ENCODE measurements at places on chromosomes 4 and X.

- DNase-seq = no peak
Observed at GRCh38 chrX:45889471-45889870, 655.8 kb downstream of the ZNF674 start.

DNA sequence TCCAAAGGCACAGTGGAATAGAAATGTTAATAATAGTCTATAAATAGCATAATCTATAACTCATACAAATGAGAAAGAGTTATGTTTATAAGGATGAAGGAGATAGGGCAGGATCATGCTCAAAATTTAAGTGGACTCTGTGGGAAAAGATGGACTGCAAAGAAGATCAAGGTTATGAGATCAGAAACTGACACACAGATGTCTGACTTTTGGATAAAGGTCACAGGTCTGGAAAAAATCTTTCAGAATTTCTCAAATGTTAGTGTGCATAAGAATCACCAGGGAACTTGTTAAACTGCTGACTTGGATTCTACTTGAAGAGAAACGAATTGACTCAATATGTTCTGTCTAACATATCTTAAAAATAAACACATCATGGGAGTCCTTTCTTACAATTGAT lies 104.1 kb downstream of the FSTL5 start:
- DNase-seq = no peak

GRCh38 chr4:41749631-41750039 lies 1.1 kb upstream of the PHOX2B start:
- no peak for DNase-seq

GRCh38 chr4:2968381-2968780 lies 5.0 kb downstream of the GRK4 start:
- peak; percentile 68 for DNase-seq

DNA sequence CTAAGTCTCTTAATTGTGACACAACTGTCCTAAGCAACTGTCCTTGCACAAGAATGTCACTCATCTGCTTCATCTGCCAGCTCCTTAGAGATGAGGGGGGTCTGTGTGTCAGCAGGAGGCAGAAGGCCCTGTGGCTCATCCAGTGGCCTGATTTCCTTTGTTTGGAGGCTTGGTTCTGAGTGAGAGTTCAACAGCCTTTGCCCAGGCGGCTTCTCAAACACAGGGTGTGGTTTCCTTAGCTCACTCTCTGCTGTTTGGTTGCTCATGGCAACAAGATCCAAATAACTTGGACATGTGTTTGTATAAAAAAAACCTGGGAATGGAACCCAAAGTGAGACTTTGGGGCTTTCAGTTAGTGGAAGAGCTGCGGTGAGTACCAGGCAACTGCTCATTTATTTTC lies 46.6 kb downstream of the MAP7D3 start:
- peak; percentile 68 for DNase-seq

- no peak for DNase-seq
Observed at GRCh38 chr4:38153387-38153760, 193.2 kb downstream of the PTTG2 start.

GRCh38 chrX:143466130-143466529 lies 51.1 kb downstream of the SPANXN3 start:
- DNase-seq = no peak

DNA sequence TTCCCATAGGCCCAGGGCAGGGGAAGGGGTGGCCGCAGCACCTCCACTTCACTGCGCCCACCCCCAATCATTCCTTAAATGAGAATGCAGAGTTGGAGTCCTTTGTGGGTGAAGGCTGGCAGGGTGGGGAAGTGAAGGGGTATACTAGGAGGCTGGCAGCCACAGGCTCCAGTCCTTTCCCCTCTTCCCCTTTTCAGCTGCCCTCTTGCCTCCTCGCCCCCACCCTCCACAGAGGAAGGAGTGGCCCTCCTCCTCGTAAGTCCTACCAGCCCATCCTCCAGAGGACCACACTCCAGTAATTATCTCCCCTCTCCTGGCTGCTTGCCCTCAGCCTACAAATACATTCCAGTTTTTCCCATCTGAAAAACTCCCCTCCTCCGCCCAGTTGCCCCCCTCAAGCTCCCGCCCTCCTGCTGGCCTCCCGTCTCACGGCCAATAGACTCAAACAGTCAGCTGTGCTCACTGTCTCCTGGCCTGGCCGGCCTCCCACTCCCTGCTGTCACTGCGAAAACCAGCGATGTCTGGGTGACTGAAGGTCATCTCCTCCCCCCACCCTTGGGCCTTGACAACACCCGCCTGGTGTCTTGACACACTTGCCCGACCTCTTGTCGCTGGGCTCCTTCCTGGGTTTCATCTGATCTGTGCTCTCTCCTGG lies 38.8 kb downstream of the EFNB1 start:
- DNase-seq = peak; percentile 29

- DNase-seq = no peak
Observed at GRCh38 chr4:91065117-91065516, 937.9 kb downstream of the CCSER1 start.

GRCh38 chr4:140679576-140679975 lies 76.6 kb downstream of the TBC1D9 start:
- no peak for DNase-seq

DNA sequence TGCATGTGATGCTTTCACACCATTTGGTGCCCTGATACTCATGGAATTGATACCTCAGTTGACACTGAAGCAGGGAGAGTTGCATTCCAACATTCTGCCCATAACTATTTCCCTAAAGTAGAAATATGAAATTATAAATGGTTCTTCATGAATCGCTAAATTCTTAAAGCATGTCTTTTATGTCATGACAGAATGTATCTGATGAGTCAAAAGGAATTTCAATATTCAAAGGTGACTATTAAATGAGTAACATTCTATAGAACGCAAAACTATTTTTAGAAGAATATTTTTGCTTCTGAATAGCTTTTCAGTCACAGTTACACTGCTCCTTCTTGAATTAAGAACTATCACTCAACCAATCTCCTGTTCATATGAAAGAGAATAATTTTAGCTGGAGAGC lies 152.8 kb downstream of the ADGRA3 start:
- DNase-seq = no peak

- DNase-seq = peak; percentile 72
Observed at GRCh38 chrX:119887721-119888425, 7.8 kb upstream of the AKAP14 start.

DNA sequence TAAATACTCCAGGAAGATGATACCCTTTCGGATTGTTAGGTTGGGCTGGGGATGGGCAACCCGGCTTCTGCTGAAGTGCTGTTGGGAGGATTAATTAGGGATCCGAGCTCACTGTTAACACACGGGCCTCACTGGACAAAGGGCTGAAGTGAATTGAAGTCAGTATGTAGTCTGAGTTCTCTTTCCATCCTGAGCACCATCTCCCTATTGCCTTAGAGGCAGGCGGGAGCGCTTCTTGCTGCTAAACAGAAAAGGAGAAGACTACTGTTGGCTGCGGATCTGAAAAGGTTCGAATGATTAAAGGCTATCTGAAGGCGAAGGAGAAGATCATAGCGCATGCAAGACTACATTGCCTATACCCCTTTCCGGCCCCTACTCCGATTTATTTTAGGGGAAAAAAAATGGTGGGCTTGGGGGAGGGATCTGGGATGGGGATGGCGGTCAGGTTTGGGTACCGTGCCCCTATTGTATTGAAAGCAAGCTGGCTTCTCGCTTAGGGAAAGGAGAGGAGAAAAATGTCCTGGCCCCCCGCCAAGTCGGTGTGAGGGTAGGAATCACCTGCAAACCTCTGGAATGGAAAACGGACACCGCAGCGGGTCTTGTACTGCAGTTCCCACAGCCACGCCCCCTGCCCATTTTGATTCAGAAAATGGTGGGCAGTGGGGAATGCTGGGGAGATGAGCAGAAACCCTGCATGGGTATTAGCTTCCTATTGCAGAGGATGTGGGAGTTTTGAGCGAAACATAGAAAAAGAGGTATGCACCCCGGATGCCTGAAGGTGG lies 22.3 kb downstream of the MORF4L2 start:
- DNase-seq = no peak

DNA sequence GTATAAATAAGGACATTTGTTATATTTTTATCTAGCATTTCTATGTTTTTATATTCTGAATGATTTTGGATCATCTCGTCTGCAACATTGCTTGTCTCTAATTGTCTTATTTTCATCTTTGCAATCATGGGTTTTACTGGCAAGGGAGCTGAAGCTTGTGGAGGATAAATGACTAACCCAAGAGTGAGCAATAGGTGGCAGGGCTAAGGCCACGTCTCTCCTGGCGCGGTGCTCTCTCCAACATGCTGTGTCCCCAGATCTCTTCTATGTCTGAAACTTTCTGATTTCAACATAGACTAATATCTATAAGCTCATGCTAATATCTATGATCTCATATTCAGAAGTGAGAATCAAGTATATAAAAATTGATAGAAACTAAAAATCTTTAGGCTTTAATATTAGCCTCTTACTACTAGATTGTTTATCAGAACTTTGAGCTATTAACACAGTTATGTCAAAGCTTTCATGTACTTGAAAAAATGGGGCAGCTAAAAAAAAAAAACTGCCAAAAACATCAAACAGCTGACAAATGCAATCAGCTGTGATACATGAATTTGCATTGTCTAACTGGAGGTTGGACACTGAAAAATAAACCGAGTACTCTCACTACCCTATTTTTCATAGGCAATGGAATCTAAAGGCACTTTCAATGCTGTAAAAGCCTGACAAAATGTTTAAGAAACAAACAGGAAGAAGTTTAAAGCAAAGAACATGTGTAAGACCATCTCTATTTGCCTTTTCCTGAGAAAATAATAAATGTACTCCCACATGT lies 169.2 kb downstream of the TMA16 start:
- DNase-seq = no peak

- DNase-seq = no peak
Observed at GRCh38 chrX:19659929-19660328, 144.6 kb upstream of the MAP3K15 start.

DNA sequence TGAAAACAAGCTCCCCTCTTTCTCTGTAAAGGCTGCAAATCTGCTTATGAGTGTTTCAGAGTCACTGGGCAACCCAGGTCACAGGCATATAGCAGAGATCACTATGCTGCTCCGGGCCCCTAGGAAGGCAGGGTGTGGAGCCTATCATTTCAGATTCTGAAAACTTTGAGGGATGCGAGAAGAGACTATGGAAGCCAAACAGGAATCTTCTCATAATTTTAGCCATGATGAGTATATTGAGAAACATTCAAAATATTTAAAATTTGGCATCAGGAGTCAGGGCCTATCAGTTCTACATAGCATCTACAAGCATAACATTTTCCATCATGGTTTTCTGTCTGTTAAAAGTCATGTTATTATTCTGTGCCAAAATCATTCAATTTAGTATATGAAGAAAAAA lies 61.7 kb upstream of the ATXN3L start:
- no peak for DNase-seq

DNA sequence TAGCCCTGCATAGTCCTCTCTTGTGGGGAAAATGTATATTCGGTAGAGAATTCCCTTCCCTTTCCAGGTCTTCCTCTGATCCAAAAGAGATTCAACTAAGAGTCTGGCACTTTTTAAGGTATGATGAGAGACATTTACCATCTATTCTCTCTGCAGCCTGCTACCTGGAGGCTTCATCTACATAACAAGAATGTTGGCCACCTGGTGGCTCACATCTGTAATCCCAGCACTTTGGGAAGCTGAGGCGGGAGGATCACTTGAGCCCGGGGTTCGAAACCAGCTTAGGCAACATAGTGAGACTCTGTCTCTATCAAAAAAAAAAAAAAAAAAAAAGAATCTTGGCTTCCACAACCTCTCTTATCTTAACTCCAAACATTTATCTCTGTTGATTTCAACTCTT lies 40.4 kb upstream of the NOCT start:
- no peak for DNase-seq

DNA sequence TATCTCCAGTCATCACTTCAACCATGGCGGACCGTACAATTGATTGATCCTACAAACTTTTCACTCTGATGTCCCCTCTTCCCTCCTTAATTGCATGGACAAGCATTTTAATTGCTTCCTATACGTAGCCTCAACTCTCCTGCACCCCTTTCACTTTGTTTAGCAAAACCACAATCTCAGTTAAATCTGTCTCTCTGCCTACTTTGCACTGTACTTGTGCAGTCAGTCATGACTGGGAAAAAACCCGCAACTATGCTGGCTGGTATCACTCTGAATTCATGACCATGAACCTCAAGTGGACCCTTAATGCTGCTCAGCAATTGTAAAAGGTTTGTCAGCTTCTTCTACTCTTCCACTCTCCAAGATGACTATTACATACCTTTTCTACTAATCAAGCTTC lies 51.7 kb upstream of the AFF2 start:
- DNase-seq = peak; percentile 13
